ENCODE measurements at places on chromosomes 16 and 17.

- peak; percentile 11 for DNase-seq
These were observed 69.2 kb upstream of the CES5A start for GRCh38 chr16:55944377-55944802.

DNA sequence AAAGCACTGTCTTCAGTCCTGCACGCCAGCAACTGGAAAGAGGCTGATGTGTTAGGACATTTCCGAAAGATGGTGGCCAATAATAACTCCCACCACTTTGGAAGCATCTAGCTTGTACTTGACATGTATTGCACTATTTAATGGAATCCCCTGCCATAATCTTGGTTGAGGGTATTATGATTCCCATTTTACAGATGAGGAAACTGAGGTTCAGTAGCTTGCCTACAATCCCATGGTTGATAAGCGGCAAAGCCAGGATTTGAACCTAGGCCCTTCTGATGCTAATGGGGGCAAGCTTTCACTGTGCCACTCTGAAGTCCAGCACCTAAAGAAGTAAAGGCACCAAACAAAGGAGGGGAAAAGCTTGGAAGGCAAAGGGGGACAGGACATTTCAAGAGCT lies 8.0 kb downstream of the CACNG5 start:
- DNase-seq = no peak

DNA sequence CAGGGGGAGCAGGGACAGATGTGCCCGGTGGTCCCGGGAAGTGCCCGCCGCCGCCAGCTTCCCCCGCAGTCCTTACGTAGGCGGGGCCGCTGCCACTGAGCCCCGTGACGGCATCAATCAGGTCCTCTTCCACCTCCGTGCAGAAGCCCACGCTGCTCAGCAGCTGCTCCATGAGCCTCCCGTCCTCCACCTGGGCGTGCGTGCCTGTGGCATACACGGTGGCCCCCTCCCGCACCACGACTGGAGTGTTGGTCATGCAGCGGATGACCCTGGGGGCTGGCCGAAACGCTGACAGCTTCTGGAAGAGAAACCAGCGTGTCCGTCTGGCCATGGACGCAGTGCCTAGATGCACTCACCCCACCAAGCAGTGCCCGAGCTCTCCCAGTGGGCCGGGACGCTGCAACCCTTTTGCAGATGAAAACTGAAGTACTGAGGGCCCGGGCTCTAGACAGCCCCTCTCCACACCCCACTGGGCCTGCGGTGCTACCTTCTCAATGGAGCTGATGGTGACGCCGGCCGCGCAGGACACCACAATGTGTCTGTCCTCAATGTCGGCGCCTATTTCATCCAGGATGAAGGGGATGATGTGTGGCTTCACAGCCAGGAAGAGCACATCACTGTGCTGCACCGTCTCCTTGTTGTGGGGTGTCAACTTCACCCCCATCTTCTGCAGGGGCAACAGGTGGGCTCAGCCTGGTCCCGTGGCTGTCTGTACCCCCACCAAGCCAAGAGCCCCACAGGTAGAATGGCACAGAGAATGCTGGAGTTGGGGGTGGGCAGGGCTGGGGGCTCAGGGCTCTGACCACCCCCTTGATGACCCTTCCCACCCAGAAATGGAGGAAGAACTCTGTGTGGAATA lies 2.0 kb downstream of the PYCR1 start:
- DNase-seq = no peak

GRCh38 chr16:54000361-54000760 lies 286.2 kb downstream of the IRX3 start:
- no peak for DNase-seq

- DNase-seq = no peak
These were observed 16.2 kb upstream of the BMERB1 start for GRCh38 chr16:15418206-15418605.

- DNase-seq = no peak
These were observed 251.4 kb upstream of the KIF2B start for GRCh38 chr17:53571342-53571741.

GRCh38 chr17:56393156-56393555 lies 200.3 kb upstream of the NOG start:
- no peak for DNase-seq

DNA sequence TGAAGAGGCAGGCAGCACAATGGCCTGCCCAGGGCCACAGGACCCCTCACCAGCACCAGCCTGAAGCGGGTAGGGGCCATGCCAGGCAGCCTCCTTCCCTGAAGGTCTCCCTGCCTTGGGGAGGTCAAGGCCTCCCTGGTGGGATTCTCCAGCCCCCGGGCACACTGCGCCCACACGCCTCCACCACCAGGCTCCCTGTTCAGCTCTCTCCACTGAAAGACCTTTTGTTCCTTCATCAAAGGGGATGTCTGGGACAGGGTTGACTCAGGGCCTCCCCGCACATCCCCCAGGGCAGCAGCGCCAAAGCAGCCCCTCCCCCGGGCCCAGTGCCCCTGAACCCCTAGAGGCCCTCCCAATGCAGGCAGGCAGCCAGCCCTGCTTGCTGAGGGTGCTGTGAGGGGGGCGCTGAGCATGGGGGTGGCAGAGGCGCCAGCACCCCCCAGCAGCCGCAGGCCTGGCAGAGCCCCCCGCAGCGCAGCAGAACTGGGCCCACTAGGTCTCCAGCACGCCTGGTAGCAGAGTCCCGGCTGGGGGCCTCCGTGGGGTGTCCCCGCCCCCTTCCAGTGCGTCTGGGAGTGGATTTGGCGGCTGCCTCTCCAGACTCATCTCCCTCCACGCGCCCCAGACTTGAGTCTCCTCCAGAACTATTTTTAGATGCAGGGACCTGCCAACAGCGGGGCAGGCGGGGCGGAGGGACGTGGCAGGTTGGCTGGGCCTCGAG lies 13.1 kb downstream of the BCAR1 start:
- DNase-seq = no peak

DNA sequence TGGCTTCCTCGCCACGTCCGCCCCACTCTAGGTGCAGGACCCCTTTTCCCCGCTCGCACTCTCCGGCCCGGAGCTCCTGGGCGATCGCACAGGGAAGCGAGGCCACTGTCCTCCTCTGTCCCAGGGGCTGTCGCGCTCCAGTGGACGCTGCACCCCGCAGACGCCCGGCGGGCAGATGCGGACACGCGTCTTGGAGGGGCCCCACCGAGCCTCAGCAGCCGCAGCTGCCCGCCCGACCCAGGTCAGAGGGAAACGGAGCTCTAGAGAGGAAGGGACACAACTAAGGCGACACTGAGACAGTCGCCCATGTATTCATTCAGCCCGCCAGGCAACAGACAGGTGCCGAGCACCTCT lies 726 bp upstream of the SLC13A5 start:
- DNase-seq = no peak

- DNase-seq = no peak
These were observed 626 bp downstream of the NUPR1 start for GRCh38 chr16:28537964-28538732.

GRCh38 chr16:670485-671352 lies 2.8 kb downstream of the RHOT2 start:
- DNase-seq = no peak

GRCh38 chr16:76532188-76532973 lies 255.2 kb downstream of the CNTNAP4 start:
- DNase-seq = no peak

DNA sequence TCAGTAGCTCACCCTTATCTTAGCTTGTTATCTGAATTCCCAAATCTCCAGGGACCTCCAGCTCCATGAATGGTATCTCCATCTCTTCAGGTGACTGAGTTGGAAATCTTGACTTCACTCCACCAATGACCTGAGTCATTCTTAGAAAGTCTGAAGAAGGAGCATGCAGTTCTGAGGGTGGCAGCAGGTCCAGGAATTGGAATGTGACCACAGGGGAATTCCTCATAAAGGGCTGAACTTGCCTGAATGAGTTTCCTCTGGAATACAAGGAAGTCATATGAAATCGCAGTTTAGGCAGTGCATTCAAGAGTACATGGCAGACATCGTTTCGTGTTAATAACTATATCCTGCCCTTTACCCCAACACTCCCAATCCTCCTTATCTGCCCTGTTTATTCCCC lies 12.5 kb upstream of the PYY start:
- DNase-seq = no peak

DNA sequence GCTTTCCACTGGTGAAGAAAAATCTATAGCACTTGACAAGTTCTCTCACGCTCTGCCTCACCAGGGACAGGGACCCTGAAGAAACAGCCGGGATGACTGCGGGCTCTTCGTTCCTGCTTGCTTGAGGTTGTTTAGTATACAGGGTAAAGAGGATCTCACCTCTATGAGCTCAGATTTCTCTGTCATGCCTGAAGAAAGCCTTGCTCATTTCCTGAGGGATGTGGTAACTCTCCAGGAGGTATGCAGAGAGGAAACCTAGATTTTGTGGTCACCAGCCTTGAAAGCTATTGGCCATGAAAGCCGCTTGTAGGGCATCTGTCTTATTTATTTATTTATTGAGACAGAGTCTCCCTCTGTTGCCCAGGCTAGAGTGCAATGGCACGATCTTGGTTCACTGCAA lies 23.2 kb downstream of the USP43 start:
- DNase-seq = no peak

GRCh38 chr16:79869304-79870015 lies 268.9 kb upstream of the MAF start:
- DNase-seq = no peak

DNA sequence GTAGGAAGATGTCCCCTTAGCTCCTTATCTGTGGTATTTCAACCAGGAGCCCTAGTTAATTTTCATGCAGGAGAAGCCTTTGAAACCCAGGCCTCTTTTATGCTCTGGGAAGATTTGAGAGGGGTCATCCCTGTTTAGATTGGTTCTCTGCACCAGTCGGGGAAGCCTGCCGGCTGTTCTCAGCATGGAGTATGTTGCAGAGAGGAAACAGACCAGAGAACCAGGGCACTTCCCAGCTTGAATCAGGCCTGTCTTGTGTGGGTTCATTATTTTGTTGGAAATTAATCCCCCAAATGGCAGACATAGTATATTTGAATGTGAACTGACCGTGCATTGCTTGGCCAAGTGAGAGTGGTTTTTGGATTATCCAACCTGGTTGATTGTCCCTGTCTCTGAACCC lies 1082.1 kb upstream of the RBFOX1 start:
- no peak for DNase-seq

DNA sequence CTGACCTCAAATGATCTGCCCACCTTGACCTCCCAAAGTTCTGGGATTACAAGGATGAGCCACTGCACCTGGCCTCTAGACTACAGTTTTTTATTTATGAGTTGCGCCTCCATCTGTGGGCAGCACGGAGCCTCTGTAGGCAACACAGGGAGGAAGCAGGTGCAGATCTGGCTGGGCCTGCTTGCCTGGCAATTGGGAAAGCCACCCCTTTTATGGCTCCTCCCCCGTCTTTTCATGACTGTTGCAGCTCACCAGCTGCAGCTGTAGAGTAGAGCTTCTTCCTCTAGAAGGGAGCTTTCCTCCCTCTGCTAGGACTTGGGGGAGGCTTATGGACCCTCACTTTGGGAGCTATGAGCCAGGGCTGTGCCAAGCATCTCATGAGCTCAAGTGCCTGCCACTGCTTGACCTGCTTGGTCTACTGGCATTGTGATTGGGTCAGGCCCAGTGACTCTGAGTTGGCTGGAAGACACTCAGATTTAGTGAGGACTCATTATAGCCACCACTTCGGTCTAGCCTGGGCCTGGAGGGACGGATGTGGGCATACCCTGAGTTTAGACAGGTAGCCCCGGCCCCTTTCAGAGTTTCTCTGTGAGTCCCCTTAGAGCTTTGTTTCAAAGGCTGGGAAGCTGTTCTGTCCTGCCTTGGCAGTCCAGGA lies 6.9 kb upstream of the SLC7A6 start:
- DNase-seq = no peak

- no peak for DNase-seq
These were observed 48.5 kb downstream of the ZNF18 start for GRCh38 chr17:11948789-11949188.

- DNase-seq = no peak
These were observed 19.8 kb downstream of the TAF1C start for GRCh38 chr16:84166796-84167695.

DNA sequence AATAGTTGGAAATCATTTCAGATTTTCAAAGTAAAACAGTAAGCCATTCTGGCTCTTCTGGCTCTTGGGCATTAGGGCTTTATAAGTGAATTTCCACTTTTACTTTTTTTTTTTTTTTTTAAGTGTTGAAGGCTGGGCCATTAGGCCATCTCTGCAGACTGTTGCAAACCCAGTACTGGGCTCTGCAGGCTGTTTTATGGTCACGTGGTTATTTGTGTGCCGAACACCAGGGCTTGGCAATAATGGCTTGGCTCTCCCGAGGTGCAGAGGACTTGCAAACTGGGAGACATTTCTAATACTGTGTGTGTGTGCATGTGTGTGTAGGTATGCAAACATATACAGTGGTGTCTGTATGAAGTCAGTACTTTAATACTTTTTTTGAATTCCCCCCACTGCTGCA lies 194.9 kb upstream of the CDH5 start:
- no peak for DNase-seq

DNA sequence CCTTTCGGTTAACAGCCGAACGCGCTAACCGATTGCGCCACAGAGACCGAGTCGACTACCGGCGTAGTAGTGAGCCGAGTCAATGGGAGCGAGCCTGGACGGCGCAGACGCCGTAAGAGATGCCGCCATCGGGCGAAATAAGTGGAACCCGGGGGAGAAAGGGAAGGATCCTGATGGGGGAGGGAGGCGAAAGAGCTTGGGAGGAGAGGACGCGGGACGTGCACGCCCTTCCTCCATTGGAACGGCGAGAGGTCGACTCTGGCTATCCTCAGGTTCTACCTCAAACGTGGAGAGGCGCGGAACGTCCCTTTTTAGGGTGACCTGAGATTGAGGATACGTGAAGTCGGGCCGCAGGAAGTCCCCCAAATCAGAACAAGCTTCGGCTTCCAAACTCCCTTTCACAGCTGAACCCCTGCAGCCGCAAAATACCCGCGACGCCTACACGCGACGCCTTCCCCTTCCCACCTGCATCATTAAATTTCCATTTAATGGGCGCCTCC lies 683 bp upstream of the PSMB3 start:
- DNase-seq = peak; percentile 71

- peak; percentile 74 for DNase-seq
These were observed 10.7 kb downstream of the TBX2 start for GRCh38 chr17:61410141-61411010.

DNA sequence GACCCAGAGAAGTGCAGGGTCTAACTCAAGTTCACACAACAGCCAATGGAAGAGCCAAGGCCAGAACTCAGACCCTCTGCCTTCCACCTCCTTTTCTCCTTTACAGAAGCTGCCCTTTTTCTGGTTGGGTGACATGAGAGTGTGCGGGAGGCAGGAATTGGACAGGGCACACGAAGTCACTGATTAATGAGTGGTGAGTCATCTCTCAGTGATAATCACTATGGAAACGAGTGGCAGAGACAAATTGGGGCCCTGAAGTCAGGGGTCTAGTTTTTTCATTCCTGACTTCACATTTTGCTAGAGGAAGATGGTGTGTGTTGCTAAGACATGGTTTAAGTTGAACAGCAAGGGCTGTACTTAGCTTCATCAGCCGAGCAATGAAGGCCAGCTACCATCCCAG lies 312.7 kb upstream of the CCL2 start:
- DNase-seq = no peak

Data from dermis microvascular lymphatic vessel endothelial cell (primary cell).